ENCODE measurements at places on chromosomes 3 and 15. TPM values are rescaled to one million over a fixed set of nuclear protein-coding genes. Genes with fewer than 3 reads are reported as not detected.

SOX14 gene
- total RNA-seq: not detected

DLL4 gene
- total RNA-seq: 0.73 TPM

NR1I2 gene
- total RNA-seq: not detected

CHRFAM7A gene
- total RNA-seq: 0.17 TPM

LIPH gene
- not detected for total RNA-seq

TIGIT gene
- total RNA-seq: not detected

CD47 gene
- 152 TPM for total RNA-seq

PLCB2 gene
- total RNA-seq: 0.17 TPM

AGBL1 gene
- not detected for total RNA-seq

SLC15A2 gene
- total RNA-seq: 0.50 TPM

LEO1 gene
- 23.8 TPM for total RNA-seq

PCCB gene
- total RNA-seq: 70.3 TPM

XYLB gene
- 6.1 TPM for total RNA-seq

FHIT gene
- 2.5 TPM for total RNA-seq

GREM1 gene
- 141 TPM for total RNA-seq

NANOGP8 gene
- 0.15 TPM for total RNA-seq

LYSMD4 gene
- 14.8 TPM for total RNA-seq

ZNF662 gene
- 2.8 TPM for total RNA-seq

ADAM10 gene
- total RNA-seq: 201 TPM

LMAN1L gene
- total RNA-seq: 0.15 TPM

GOLGA8K gene
- total RNA-seq: 0.44 TPM

FANCD2OS gene
- not detected for total RNA-seq

SLC22A14 gene
- 0.15 TPM for total RNA-seq

All from smooth muscle cell of trachea (primary cell).